ENCODE measurements at places on chromosomes 4 and X.

DNA sequence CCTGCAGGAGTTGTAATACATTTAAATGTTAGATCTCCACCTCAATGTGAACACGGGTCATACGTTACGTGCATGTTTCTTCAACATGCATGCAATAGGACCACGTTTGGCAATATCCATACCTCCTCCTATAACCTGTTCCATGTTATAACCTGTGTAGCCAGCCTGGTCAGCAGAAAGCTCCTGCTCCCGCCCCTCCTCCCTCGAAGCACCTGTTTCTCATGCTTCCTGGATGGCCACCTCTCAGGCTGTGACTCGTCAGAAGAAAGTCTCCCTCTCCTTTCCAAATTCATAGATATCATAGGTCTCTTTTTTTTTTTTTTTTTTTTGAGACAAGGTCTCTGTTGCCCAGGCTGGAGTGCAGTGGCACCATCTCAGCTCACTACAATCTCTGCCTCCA, 96.5 kb downstream of the HMX1 start:
- no peak for DNase-seq

- DNase-seq = no peak
These were observed 1430.0 kb downstream of the ARAP2 start for GRCh38 chr4:34814266-34814665.

- no peak for DNase-seq
These were observed 24.7 kb downstream of the TLR10 start for GRCh38 chr4:38757945-38758600.

DNA sequence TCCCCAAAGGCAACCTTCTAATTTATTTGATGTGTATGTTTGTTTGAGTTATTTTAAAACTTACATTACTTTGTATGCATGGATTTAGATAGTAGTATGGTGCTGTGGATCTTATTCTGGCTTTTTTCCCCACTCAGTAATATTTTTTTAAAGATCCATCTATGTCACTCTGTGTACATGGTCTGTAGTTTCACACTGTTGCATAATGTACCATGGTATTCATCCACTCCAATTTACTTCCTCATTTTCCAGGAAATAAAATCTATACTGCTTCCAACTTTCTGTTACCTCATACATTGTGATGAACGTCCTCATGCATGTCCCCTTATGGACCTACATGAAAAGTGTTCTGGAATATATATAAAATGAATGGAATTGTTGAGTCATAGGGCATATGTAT, 17.6 kb downstream of the ARMCX2 start:
- no peak for DNase-seq

GRCh38 chr4:105542039-105542438, 10.4 kb upstream of the ARHGEF38 start:
- DNase-seq = no peak

DNA sequence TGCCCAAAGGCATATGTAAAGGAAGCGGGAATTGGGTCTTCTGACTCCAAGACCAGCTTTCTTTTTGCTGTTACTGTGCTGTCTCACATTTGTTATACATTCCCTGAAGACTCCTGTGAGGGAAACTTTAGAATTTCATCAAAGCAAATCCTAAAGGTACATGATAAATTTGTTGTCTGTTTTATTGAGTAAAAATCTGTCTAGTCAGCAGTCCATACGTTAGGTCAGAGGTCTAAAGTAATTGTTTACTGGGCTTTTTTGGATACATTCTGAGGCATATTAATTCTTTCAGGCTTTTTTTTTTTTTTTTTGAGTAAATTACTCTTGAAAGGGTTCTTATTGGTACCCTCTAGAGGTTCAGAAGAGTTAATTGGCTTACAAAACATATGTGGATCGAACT, 347.2 kb downstream of the RPA4 start:
- DNase-seq = no peak

GRCh38 chrX:71216485-71216884, 6.5 kb upstream of the GJB1 start:
- DNase-seq = no peak

GRCh38 chr4:8278009-8278395, 8.4 kb downstream of the HTRA3 start:
- no peak for DNase-seq

DNA sequence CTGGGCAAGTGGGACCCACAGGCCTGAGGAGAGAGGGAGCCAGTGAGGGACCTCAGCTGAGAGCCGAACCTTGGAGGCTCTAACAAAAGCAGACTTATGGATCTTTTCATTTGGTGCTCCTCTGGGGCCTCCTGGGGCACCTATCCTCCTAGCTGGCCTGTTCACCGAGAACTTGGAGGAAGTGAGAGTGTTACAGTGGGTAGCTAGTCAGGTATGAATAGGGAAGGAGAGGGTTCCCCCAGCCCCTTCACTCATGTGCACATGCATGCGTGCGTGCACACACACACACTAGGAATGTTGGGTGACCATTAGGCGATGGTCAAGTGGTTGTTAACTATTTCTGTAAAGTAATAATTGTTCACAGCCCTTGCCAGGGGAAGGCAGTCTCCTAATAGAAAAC, 18.6 kb upstream of the TMEM185A start:
- no peak for DNase-seq

- DNase-seq = no peak
These were observed 587.1 kb upstream of the CPEB2 start for GRCh38 chr4:14415146-14415545.

- peak; percentile 31 for DNase-seq
These were observed 41.3 kb upstream of the ATP6AP2 start for GRCh38 chrX:40539214-40540142.

GRCh38 chr4:82998898-82999297, 11.7 kb downstream of the LIN54 start:
- DNase-seq = no peak

GRCh38 chr4:105569057-105569865, 16.8 kb downstream of the ARHGEF38 start:
- no peak for DNase-seq

DNA sequence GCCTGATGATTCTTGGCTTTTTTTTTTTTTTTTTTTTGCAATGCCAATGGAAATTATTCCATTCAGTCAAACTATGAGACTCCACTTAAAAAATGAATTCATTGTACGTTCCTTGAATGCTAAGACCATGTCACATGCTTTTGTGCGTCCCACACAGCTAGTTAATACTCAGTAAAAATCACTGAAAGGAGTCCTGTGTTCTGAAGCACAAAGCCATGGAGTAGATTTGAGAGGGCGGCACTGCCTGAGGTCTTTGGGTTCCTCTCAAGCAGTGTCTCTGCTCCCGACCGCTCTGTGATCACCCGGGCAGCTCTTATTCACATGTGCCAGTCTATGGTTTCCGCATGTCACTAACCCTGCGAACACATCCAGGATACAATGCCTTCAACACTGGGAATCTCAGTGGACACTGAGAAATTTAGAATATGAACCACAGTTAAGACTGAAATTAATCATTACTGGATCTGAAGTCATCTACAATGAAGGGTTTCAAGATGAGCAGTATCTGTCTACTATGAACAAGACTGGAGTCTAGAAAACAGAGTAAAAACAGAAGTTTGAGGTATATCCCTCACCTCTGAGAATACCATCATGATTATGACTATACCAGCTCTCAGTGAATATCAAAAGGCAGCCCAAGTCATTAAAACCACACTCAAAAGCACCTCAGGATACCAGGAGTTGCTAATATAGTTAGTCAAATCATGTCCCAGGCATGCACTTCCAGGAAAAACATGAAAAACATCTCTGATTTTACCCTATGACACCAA, 193.0 kb downstream of the MGST2 start:
- no peak for DNase-seq

GRCh38 chr4:76216524-76216923, 2.9 kb upstream of the SCARB2 start:
- no peak for DNase-seq

DNA sequence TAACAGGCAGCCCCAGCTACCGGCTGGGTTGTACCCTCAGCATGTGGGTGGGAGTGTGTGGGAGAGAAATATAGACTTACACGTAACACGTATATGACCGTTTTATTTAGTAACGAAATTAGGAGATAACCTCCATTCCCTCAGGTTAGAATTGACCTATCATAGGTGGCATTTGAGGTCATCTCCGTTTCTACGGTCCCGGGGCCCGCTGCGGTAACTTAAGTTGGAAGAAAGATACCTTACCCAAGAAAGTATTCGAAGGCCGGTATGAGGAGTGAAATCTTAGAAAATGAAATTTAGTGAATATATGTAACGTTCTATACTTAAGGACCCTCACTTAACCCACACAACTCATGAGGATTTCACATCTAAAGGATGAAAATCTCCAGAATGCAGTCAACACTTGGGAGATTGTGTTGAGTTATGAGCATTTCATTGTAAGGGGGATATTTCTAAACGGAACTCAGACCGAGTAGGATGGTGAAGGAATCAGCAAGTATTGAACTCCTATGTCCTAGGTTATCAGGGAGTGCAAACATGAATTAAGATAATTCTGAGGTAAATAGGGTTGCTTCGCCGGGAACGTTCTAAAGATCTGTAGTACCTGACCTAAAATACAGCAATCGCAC, 891 bp downstream of the CISD2 start:
- peak; percentile 68 for DNase-seq

GRCh38 chr4:51842167-51842553, 793 bp upstream of the DCUN1D4 start:
- no peak for DNase-seq

- no peak for DNase-seq
These were observed 12.0 kb upstream of the TNIP2 start for GRCh38 chr4:2768124-2768523.

DNA sequence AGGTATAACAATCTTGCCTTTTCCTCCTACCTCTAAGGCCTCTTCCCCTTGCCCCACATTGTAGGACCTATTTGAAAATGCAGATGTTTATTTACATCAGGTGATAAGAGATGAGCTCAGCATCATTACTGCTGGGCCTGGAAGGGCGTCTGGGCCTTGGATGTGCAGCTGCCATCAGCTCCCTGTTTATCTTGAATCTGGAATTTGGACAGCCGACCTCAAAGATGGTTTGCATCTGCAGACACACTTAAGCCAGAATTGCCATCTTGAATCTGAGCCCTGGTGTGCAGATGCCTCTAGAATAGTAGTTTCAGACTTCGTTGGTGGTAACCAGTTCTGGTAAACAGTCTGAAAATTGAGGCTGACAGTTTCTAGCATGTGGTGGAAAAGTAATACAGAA, 59.0 kb downstream of the FAM193A start:
- no peak for DNase-seq

DNA sequence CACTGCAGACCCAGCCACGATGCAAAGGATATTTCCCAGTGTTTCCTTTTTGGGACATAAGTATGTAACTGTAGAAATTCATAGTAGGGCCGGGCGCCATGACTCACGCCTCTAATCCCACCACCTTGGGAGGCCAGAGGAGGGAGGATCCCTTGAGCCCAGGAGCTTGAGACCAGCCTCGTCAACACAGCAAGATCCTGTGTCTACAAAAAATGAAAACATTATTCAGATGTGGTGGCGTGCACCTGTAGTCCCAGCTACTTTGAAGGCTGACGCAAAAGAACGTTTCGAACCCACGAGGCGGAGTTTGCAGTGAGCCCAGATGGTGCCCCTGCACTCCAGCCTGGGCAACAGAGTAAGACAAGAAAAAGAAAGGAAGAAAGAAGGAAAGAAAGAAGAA, 49.2 kb downstream of the CRLF2 start:
- DNase-seq = no peak

- DNase-seq = no peak
These were observed 356.0 kb downstream of the ADAM29 start for GRCh38 chr4:175273995-175274753.

DNA sequence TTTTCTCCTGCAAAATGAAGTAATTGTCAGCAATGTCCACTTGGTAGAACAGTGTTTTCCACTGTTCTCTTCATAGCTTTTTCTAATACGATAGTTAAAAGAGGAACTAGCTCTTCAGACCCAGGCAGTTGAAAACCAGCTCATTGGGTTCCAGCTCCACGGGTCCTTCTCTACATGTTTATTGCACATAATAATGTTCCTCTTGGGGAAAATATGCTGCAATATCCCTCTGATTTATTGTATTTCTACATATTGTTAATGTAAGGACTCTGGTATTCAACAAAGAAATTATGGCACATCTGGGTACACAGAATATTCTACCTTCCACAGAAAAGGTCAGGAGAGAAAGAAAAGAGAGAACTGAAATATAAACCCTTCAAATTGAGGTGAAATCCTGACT, 473.4 kb downstream of the TRIML1 start:
- no peak for DNase-seq

GRCh38 chr4:74339501-74339900, 25.4 kb upstream of the EREG start:
- DNase-seq = no peak

DNA sequence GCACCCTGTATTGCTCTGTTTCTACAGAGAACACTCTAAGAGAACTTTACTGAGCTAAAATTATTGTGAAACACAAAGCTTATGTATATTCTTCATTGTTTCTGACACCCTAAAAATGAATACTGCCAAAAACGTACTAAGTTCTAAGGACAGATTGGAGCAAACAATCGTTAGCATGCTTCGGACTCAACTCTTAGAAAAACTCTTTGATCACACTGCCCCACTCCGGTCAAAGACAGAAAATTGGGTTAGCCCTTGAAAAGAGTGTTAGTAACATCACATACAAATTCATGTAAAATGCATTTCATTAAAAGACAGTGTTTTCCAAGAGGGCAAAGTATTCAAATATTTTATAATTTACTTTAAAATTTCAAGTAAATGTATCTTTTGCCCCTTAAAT, 177.4 kb downstream of the DCHS2 start:
- DNase-seq = no peak

- no peak for DNase-seq
These were observed 30.2 kb upstream of the NKX6-1 start for GRCh38 chr4:84529169-84529751.

GRCh38 chr4:78370631-78371372, 180.8 kb upstream of the ANXA3 start:
- no peak for DNase-seq

- DNase-seq = no peak
These were observed 47.8 kb downstream of the SLC9A7 start for GRCh38 chrX:46710927-46711623.

GRCh38 chr4:76722838-76723237, 175.1 kb downstream of the SOWAHB start:
- DNase-seq = no peak

DNA sequence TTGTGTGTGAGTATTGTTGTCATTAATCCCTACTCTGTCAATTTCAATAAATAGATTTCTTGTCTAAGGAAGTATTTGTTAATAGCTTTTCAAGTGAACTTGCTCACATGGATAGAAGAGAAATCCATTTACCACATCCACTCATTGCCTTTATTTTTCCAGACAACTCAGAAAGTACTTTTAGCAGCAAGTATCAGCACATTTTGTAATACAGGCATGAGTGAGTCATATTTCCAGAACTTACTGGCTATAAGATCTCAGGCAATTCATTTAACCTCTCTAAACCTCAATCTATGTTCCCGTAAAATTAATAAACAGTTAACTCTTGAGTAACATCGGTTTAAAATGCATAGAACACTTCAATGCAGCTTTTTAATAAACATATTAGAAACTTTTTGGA, 317.9 kb upstream of the PCDH7 start:
- DNase-seq = no peak

- no peak for DNase-seq
These were observed 98.0 kb downstream of the AMMECR1 start for GRCh38 chrX:110219920-110220319.

All from activated CD8-positive, alpha-beta memory T cell treated with anti-CD3 and anti-CD28 coated beads for 4 hours (primary cell).